CD4-positive, alpha-beta T cell treated with Interleukin-17A for 4 hours (primary cell): ENCODE measurements at places on chromosomes 1 and 21.

DNA sequence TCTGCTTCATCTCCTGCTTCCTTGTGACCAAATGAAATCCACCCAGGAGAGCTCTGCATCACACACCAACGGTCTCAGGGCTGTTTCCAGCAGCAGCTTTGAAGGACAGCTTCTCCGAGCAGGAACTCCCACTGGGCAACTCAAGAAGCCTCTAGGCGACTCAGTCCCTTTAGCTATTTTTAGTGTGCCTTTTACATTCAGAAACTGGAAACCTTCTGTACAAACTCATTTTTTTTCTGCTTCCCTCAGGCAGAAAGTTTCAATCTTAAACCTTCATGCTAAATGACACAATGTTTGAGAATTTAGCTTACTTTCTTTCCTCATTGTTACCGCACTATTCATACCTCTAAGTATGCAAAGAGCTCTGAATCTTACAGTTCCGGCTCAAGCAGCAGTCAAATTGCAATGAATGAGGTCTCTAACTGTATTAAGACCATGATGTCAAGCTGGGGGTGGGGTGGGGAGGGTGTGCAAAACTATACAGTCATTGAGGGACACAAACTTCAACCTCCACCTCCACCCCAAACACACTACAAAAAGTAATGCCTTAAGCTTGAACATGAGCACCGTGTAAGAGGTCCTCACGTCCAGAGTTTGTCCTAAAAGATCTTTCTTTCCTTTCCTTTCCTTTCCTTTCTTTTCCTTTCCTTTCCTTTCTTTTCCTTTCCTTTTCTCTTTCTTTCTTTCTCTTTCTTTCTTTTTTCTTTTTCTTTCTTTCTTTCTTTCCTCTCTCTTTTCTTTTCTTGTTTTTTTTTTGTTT is 16.4 kb upstream of the TARBP1 start:
- no peak for DNase-seq

GRCh38 chr1:212098310-212098709 is 62.8 kb downstream of the DTL start:
- no peak for DNase-seq

DNA sequence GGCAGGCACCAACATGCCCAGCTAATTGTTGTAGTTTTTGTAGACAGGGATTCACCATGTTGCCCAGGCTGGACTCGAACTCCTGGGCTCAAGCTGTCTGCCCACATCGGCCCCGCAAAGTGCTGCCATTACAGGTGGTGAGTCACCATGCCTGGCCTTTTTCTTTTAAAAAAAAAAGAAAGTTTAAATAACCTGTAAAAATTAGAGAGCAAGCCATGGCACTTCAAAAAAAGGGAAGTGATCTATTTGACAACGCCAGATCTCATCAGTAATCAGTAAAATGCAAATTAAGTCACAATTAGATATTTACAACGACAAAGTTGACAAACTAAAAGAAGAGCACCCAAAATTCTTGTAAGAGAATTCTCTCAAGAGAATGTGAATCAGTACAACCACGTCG is 2.9 kb upstream of the RBBP5 start:
- no peak for DNase-seq

GRCh38 chr1:61642475-61643232 is 82.3 kb downstream of the TM2D1 start:
- no peak for DNase-seq

GRCh38 chr1:74375376-74375775 is 137.0 kb downstream of the LRRC53 start:
- DNase-seq = no peak

DNA sequence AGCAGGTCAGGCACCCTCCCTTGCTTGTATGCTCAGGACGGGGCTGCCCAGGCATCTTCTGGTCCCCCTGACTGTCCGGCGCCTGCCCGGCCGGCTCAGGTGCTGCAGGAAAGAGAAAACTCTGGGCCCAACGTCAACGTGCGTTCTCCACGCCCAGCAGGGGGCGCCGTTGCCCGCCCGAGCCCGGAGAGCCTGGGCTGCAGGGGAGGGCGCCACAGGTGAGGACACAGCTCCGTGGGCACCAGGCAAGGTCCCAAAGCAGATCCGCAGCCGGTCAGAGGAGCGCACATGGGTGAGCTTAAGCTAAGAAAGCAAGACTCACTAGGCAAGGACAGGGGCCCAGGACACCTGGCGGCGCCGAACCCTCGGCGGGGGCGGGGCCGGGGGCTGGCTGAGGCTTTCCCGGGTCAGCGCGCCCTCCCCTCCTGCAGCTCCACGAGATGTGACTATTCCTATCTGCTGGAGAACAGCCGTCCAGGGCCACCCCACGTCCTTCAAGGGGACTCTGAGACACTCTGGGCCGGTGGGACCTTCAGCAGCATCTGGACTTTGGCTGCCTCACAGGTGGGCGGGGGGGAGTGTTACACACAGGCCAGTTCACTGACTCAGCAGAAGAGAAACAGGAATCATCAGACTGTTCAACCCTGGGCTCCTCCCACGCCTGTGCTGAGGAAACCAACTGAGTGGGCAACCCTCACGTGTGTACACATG is 29.3 kb downstream of the KRTAP10-1 start:
- DNase-seq = peak; percentile 90

GRCh38 chr1:43445606-43446387 is 7.9 kb downstream of the HYI start:
- no peak for DNase-seq

DNA sequence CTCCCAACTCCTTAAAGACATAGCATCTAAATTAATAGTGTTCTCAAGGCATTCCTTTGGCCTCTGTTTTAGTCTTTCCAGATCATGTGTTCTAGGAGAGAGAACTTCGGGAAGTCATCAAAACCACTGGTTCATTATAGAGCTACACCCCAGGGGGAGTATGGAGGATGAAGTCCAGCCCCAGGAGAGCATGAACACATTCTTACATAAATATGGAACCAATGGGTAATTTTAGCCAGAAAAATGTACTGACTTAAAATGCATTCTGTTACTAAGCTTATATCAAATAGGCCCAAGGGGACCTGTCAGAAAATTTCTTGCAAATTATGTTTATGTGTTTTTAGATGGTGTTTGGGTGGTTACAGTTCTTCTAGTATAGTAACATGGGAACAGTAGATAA is 165.2 kb downstream of the NTMT2 start:
- DNase-seq = no peak

DNA sequence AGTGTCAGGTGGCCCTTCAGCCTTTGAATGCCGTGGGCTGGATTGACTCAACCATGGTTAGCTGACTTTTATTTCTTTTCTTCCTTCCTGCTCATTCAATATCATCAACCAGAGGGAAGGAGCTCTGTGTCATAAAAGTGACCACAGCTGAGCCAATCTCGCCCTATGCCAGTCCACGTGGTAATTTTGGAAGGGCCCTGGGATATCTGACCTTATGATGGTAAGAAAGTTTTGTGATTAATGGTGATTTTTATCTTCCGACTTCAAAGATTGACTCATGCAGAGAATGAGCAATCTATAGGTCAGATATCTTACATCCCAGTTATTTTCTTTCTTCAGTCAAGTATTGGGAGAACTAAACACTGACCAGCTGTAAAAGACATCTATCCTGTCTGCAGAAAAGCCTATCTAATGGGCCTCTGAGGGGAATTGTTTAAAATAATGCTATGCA is 170.3 kb downstream of the ZC3H11B start:
- no peak for DNase-seq

- DNase-seq = no peak
These were observed 756 bp downstream of the RLF start for GRCh38 chr1:40161888-40162397.

DNA sequence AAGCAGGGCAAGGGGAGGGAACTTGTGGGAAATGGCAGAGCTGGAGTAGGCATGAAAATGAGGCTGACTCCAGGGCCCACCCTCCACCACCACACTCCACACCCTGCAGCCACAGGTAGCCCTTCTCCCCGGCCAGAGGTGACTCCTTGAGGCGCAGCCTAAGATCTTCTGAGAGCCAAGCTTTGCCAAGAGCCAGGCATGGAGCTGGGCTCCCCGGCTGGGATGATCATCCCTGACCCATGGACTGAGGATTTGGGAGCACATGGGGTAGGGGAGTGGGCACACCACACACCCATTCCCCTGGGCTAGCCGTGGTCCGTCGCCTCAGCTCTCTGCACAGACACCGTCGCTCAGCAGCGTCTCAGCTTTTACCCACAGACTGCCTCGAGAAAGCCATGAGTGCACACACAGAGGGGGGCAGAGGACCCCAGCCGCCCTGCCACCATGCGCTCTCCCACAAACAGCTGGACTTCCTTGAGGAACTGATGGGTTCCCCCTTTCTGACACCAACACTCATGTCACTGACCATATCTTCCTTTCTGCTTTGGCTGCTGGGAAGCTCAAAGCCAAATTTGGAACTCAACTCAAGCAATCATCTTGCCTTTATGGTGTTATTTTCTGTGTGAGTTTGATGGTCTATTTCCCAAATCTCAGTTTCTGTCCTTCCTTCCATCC is 123.6 kb upstream of the RUNX3 start:
- no peak for DNase-seq

DNA sequence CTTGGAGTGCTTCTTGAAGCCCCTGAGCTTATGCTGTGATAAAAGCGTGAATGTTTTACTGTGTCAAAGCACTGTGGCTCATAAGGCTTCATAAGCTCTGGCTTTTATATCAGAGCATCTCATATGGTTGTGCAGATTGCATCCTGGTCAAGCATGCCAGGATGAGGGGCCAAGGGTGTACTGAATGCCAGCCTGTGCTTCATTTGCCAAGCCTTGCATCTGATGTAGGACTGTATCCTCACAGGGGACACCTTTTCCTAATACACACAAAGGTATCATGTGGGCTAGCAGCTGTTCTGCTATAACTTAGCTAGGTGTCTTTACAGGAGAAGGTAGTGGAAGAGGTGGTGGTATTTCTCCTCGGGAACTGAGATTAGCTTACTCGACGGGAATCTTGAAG is 134.7 kb downstream of the ST6GALNAC3 start:
- no peak for DNase-seq

- DNase-seq = peak; percentile 58
These were observed at the start of gene LBR for GRCh38 chr1:225427235-225428067. LBR (minus strand) TSS chr1:225428038; CDS start chr1:225424075, 3,963 bp downstream.

DNA sequence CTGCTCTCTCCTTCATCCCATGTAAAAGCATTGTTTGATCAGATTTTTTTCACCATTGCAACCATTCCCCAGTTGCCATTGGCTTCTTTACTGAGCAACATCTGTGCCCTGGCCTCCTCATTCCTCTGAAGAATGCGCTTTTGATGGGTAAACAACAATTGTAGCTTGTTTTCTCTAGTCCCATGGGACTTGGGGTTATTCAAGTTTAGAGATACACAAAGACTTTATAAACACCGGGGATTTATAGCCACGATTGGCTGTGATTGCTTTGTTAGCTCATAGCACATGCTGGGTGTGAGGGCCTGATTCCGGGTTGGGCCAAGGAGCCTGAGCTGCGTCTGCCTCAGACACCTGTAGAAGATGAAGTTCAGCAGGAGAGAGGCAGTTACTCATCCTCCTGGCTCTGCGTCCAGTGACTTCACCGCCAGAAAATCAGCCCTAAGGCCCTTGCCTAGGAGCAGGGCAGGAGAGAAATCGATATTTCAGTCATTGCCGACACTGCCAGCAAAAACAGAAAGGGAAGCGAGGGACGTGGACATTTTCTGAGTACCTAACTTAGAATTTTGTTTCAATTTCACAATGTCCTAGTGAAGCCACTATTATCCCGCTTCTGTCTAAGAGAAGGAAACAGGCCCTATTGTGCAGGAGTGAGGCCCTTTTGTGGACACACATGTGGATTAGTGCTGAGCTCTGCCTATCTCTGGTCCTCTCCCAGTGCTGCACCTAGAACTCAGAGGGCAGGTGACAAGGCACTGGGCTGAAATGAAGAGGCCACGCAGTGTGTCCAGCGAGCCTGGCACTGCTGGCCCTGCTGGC is 159.8 kb upstream of the USP24 start:
- DNase-seq = no peak

- no peak for DNase-seq
These were observed 79.4 kb upstream of the RRP15 start for GRCh38 chr1:218205721-218206120.

GRCh38 chr21:22584308-22584707 is 1586.1 kb downstream of the NCAM2 start:
- no peak for DNase-seq

- no peak for DNase-seq
These were observed 27.7 kb upstream of the DYRK1A start for GRCh38 chr21:37338671-37339551.

GRCh38 chr1:46818591-46818990 is 19.7 kb downstream of the CYP4B1 start:
- DNase-seq = no peak

GRCh38 chr21:42337830-42338728 is 12.7 kb downstream of the TFF2 start:
- DNase-seq = peak; percentile 88

DNA sequence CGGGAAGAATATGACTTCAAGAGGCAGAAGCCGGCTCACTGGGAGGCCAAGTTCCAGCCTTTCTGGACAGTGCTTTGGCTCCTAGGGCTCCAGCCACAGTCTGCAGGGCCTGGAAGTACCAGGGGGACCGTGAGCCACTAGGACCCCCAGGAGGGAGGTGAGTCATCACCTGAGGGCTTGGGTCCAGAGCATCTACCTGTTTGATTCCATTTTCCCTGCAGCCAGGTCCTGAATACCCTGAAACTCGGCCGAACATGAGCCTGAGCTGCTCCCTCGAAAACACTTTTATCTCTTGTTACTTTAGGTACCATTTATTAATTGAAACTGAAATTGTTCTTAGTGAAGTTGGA is 164.1 kb downstream of the RYR2 start:
- DNase-seq = no peak

DNA sequence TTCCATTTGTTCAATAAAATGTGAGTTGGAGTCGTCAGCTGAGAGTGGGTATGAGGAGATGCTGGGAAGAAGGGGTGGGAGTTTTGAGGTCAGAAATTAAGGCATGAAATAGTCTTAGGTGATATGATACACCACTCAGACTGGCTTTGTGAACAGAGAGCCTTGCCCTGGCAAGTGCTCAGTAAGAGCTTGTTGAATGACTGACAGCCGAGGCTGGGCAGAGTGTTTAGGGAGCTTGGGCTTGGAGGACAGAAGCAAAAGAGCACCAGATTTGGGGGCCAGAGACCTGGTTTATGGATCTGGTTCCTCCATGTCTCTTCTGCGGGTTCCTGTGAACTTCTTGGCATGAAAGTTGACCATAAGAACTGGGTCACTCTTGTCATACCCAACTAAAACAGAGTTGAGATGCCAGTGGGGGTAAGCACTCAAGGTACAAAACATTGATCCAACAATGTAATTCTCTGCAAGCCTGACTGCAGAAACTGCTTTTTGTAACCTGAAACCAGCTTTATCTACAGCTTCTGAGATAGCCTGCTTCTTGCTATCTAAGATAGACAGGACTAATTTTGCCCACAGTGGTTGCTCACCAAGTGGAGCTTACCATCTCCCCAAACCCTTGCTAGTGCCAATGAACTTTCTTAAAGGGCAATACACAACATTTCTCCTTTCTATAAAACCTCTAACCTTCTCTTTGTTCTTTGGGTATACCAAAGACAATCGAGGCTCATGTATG is 126.4 kb downstream of the TENT5C start:
- DNase-seq = no peak
